T-helper 9 cell (primary cell): ENCODE measurements at places on chromosomes 13 and 19.

DNA sequence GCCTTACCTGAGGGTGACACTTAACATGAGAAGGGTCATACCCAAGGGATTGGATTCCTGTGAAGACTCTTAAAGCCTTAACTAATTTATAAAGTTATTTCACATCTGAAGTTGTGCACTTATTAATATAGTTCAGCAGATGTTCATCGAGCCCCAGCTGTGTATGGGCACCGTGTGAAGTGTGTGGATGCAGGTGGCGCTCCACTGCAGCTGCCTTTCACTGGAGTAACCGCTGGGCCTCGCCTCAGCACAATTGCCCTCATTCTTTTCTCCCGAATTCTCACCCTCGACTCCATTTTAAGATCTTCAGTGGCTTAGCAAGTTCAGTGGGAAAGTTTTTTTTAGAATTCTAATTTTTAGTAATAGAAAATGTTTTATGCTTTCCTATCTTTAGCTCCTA, 66.2 kb downstream of the DPY19L3 start:
- DNase-seq, result no peak

GRCh38 chr19:40954573-40954972, 36.5 kb upstream of the CYP2B6 start:
- DNase-seq, result no peak

- DNase-seq, result no peak
These were observed 23.0 kb downstream of the GTF2F2 start for GRCh38 chr13:45143346-45143751.

DNA sequence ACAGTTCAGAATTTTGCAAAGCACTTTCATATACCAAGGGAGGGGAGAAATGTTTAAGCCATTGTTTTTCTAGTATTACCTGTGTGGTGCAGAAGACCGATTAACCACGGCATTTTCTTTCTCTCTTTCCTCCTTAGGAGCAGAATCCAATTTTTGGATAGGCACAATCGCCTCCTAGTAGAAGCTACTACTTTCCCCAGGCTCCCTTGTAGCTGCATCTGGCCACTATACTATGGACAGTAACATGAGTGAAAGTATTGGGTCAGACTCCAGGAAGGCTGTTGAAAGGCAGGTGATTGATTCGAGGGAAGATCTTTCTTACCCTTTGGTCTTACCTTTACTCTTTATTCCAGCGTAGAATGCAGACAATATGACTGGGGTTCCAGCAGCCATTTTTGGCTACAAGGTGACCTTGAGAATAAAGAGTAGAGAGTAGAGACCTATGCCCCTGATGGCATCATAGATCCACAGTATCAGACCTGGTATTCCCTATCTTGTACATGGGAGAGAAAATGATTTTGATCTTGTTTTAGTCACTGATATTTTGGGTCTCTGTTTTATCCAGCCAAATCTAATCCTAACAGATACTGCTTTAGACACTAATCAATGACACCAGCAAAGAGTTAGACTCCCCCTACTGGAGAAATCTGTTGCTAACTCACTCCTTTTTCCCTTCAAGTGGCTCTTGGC, 77.0 kb downstream of the LRRC63 start:
- no peak for DNase-seq

DNA sequence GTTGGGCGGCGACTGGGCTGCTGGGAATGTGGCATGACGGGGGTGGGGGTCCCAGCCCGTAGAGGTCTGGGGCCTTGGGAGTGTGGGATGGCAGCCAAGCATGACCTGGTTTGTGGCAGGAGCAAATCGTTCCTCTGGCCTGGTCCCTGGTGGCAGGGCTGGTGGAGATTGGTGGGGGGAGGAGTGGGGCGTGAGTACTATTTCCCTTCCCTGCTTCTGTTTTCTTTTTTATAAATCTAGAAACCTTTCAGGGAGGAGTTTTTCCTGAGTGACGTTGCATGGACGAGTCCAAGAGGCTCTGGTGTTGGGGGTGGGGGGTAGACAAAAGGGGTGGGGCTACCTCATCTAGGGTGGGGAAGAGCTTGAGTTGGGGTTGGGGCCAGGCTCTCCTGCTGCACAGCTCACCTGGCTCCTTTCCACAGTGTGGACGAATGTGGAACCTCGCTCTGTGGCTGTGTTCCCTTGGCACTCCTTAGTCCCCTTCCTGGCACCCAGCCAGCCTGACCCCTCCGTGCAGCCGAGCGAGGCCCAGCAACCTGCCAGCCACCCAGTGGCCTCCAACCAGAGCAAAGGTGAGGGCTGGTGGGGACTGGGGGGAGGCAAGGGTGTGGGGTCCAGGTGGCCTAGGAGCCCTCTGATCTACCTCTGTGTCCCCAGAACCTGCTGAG, 15.4 kb upstream of the PRR19 start:
- no peak for DNase-seq

DNA sequence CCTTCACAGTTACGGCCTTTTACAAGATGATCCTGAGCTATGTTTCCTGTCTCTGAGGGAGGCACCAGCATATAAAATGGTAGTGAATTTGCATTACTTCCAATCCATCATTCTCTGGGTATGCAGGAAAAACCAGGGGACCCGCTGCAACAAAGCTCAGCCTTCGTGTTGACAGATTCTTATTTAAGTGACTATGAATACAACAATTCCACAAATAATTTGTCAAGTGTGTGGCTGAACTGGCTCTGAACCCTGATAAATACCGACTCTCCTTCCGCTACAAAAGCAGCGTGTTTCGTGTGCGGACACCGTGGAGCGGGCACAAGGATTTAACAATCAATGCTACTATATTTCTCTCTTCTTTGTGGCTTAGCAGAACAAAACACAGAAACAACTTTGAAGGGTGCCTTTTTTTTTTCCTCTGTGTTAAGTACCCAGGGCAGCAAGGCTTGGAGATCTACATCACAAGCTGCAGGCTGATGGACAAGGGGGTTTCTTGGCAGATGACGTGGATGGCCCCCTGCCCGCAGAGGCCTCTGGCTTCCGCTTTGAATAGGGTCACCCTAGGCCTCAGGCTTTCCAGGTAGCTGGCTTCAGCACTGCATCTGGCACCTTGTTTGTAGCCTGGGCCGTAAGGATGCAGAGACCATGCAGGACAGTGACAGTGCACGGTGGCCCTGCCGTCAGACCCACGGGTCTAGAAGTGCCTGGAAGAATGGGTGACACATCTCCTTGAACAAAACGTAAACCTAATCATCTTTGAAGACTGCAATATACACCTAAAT, 280.5 kb upstream of the TSHZ3 start:
- DNase-seq, result no peak

GRCh38 chr13:35480346-35480745, 3.9 kb upstream of the MAB21L1 start:
- no peak for DNase-seq

DNA sequence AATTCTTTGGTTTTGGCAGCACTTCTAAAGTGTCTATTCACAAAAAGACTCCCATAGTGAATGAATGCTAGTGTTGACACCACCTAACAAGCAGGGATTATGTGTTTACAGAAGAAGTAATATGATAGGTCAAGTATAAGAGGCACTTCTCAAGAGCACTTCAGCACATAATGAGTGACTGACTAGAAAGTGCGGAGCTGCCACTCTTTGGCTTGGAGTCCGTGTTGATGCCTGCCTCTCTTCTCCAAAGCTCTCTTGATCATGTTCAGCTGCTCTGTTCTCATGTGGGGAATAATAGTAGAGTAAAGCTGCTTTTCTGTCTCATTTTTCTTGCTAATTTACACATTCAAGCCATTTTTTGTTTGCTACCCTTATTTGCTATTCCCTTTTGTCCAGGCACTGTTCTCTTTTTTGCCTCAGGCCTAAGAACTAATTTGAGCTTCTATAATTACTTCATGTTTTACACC, 22.7 kb upstream of the MAB21L1 start:
- DNase-seq, result no peak

- no peak for DNase-seq
These were observed 123.4 kb downstream of the OLFM4 start for GRCh38 chr13:53152057-53152421.

- peak; percentile 54 for DNase-seq
These were observed 629 bp downstream of the IZUMO4 start for GRCh38 chr19:2097203-2097885.

DNA sequence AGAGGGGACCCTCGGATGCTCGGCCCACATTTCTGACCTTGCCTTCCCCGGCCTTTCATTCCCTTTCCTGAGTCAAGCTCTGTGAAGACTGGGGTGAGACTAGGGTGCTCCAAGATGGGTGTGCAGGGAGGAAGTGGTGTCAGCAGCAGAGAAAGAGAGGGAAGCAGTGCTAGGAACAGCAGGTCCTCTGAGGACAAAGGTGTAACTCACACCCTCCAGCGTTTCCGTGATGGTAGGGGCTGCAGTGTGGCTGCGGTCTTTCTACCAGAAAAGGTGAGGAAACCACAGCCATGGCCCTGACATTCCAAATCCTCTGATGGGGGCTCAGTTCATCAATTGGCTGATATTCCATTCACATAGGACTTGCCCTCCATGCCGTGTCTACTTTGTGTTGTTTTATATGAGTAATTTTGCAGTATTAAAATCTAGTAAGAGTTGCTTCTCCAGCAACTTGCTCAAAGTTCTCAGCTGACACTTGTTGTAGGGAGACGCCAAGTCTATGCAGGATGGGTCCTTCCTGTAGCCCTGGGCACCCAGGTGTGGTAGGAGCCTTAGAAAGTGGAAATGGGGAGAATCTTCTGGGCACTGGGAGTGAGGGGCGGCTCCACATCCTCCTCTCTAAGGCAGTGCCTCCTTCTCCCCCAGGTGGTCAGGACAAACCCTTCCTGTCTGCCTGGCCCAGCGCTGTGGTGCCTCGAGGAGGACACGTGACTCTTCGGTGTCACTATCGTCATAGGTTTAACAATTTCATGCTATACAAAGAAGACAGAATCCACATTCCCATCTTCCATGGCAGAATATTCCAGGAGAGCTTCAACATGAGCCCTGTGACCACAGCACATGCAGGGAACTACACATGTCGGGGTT, 1.6 kb downstream of the KIR3DL1 start:
- no peak for DNase-seq

DNA sequence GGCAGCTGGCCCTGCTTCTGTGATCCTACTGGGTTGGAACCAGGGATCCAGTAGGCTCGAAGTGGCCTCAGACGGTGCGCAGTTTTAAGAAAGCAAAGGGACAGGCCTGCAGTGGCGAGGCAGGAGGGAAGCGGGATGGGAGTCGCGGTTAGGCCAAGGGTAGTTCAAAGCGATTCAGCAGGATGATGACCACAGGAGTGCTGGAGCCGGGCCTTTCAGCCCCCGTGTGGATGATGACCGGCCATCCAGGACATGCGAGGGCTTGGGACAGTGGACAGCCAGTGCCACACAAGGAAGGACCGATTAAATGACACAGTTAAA, 854 bp downstream of the RNASEH2B start:
- DNase-seq, result no peak
